Stimulated activated naive CD4-positive, alpha-beta T cell (primary cell): ENCODE measurements at places on chromosomes 1 and 21.

GRCh38 chr1:184417916-184418315, 31.1 kb downstream of the C1orf21 start:
- no peak for DNase-seq

- no peak for DNase-seq
Measured at GRCh38 chr1:178739285-178740045, 14.4 kb downstream of the RALGPS2 start.

DNA sequence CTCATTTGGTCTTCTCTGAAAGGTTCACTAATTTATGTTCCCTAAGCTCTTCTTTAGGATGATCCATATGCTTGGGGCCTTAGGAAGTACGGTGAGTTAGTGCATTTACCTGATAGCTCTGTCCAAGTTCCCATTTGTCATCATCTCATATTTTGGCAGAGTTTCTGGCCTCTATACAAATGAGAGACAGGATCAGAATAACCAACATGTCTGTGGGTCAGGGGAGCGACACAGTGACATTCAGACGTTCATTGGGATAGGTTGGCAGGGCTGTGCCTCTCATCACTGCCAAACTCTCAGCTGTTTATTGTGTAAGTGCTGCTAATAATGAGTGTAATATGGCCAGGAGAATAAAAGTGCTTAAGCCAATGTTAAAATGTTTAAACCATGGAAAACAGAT, 561.1 kb upstream of the ZRANB2 start:
- no peak for DNase-seq

DNA sequence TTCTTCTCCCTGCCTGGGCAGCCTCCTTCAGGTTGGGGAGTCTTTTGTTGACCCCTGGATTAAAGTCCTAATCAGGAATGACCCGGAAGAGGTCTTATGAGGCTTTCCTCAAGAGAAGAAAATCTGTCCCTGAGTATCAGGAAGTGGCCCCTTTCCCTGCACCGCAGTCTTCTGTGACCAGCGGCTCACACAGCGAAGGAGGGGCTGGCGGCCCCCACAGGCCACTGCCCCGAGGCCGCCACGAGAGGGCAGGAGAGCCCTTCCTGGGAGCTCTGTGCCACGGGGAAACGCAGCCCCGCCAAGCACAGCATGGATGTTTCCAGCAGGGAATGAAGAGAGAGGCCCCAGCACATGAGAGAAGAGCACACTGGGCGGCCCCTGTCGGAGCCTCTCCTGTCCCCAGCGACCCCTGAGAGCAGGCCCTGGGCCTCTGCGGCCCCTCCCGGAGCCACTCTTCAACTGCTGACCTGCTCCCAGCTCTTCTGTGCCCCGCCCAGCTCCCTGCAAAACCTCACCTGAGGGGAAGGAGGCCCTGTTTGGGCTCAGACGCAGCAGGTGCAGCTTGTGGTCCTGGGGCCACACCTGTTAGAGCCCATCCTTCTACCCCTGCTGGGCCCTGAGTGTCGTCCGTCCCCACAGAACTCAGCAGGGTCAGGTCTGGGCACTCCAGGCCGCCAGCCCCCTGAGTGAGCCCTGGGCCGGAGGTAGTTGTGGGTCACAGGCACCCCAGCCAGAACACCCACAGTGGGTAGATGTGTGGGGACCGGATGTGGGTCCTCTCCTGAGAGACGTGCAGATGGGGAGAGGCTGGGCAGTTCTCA, 4.9 kb upstream of the POFUT2 start:
- DNase-seq: peak; percentile 63

- DNase-seq: no peak
Measured at GRCh38 chr1:213984387-213985208, 3.2 kb upstream of the PROX1 start.

DNA sequence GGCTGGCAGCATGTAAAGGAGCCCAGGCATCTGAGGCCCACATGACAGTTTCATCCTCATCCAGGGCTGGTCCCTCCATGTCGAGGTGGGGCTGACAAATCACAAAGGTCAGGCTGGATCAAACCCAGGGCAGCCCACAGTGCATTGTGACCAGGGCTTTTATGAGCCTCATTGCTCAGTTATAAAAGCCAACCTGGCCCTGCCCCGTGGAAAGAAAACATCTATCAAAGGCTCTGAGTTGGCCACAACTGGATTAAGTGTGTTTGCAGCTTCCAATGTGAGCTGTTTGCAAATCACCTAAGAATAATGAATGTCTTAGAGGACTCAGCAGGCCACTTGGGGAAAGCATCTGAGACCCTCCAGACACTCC, 45.4 kb downstream of the GRHL3 start:
- DNase-seq: no peak

DNA sequence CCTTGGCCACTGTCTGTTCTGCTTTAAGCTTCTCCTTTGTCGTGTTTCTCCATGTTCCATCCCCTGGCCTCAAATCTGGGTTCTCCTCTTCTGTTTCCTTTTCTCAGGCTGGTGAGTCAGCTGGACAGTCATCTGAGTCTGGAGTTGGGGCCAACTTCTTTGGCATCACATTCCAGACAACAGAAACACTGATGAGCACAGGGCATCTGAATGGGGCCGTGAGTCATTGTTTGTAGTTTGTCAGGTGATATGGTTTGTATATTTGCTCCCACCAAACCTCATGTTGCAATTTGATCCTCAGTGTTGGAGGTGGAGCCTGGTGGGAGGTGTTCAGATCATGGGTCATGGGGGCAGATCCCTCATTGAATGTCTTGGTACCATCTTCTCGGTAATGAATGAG, 14.3 kb upstream of the OLIG2 start:
- no peak for DNase-seq

- DNase-seq: no peak
Measured at GRCh38 chr1:107691540-107691939, 273.4 kb downstream of the VAV3 start.

DNA sequence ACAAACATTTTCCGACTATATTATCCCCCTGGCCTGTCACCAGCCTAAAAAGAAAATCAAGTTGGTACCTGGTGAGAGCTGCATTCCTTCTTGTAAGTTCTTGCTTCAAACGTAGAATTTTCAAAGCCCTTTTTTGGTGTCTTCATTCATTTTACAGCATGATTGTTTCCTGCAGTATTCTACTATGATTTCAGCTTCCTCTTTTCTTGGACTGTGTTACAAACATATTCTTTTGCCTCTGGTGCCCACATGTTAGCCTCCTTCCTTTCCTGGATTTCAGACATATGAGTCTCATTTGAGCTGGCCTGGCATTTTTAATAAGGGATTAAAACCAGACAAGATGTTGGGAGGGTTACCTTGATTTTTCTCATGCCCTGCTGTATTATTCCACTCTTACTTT, 142.5 kb downstream of the PIGK start:
- no peak for DNase-seq

DNA sequence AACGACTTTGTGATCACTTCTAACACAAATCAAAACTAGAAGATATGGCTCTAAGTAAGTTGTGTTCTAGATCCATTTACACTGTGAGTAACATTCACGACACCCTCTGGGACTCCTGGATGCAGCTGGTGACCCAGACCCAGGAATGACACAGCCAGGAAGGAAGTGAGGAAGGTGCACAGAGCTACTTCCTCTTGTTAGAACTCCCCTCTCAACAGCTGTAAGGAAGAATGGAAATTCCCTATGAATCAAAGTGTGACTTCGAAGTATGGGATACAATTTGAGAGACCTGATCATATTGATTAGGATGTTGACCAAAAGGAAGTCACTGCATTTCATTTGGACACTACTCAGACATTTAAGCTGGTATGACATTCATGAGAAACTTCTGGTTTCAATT, 185.3 kb downstream of the NRIP1 start:
- no peak for DNase-seq

DNA sequence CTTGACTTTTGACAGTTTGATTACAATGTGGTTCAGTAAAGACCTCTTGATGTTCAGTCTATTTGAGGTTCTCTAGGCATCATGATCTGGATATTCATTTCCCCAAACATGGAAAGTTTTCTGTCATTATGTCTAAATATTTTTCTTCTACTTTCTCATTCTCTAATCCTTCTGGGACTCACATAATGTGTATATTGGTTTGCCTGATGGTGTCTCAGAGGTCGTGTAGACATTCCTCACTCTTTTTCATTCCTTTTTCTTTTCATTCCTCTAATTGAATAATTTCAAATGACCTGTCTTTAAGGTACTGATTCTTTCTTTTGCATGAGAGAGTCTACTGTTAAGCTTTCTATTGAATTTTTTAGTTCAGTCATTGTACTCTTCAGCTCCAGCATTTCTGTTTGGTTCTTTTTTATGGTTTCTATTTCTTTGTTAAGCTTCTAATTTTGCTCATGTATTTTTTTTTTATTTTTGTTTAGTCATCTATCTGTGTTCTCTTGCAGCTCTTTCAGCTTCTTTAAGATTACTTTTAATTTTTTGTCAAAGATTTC, 158.4 kb downstream of the GDAP2 start:
- DNase-seq: no peak
